Kidney epithelial cell (primary cell): ENCODE measurements at places on chromosomes 5 and 9.

DNA sequence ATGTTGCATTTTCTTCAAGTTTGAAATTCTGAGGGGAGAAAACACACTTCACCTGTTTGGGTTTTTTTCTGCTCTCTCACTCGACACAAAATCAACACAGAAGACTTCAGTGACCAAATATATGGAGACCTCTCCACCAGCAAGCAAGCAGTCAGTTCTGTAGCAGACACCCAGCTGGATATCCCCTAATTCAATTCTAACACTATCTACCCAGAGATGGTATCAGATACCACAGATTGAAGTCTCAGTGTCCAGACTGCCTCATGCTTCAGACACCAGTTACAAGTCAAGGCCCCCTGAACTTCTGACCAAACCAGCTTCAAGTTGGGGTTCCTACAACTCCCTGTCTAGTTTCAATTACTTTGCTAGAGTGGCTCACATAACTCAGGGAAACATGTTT is 97.8 kb downstream of the INVS start:
- DNase-seq, result no peak

GRCh38 chr5:173866858-173867679 is 21.1 kb upstream of the CPEB4 start:
- no peak for DNase-seq

- DNase-seq, result no peak
Observed at GRCh38 chr5:149157330-149157729, 16.0 kb downstream of the ABLIM3 start.

GRCh38 chr9:23789529-23790254 is 36.3 kb downstream of the ELAVL2 start:
- no peak for DNase-seq

- DNase-seq, result no peak
Observed at GRCh38 chr5:38888041-38888440, 42.2 kb downstream of the OSMR start.

- peak; percentile 21 for DNase-seq
Observed at GRCh38 chr5:128736553-128736952, 198.5 kb upstream of the FBN2 start.

DNA sequence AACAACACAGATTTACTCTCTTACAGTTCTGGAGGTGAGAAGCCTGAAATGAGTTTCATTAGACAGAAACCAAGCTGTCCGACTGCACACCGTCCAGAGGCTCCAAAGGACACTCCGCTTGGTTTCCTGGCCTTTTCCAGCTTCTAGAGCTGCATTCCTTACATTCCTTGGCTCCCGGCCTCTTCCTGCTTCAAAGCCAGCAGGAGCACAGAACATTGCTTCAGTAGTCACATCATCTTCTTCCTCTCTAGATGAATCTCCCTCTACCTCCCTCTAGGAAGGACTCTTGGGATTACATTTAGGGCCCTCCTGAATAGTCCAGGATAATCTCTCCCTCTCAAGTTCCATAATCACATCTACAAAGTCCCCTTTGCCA is 213.3 kb downstream of the CDK5RAP2 start:
- peak; percentile 77 for DNase-seq

DNA sequence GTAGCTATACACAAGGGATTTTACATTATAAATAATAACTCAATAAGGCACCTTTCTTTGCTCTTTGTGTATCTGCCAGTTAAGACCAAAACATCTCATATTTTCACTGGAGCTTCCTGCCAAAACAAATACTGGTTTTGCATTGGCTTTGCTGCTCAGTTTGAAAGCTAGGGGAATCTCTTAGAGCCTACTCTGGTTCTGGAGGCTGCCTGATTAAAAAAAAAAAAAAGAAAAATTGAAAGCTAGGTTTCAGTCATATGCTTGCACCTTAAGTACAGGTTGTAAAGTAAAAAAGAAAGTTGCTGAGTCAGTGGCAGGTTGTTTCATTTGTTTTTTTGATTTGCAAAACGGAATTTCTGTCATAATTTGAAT is 2.3 kb downstream of the DENND4C start:
- DNase-seq, result no peak

GRCh38 chr5:135229679-135230132 is 169.3 kb downstream of the MACROH2A1 start:
- DNase-seq, result no peak

DNA sequence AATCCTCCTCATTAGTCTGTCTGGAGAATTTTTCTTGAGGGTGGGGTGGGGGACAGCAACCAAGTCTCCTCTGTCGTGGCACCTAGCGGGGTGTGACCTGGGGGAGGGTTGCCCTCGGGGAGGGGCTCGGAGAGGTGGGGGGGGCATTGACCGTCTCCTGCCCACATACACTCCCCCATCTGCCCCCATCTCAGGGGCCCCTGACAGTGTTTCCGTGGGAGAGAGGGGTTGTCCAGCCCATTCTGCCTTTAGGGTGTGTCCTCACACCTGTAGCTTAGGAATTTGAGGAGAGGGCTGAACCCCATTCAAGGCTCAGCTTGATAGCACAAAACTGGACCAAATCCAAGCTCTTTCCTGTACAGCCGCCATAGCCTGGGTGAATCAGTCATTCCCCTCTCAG is 5.9 kb upstream of the CXXC5 start:
- DNase-seq, result no peak
